ENCODE measurements at places on chromosomes 2 and 18. TPM values are rescaled to one million over a fixed set of nuclear protein-coding genes. Genes with fewer than 3 reads are reported as not detected.

Gene DNAJB2
- 64.2 TPM for polyA plus RNA-seq

Gene LINC00305
- polyA plus RNA-seq, result 4.1 TPM

Gene CPS1
- polyA plus RNA-seq, result 4.3 TPM

Gene NEUROD1
- polyA plus RNA-seq, result not detected

Gene ANKRD30BL
- polyA plus RNA-seq, result 0.25 TPM

Gene GCC2
- 50.8 TPM for polyA plus RNA-seq

DNA sequence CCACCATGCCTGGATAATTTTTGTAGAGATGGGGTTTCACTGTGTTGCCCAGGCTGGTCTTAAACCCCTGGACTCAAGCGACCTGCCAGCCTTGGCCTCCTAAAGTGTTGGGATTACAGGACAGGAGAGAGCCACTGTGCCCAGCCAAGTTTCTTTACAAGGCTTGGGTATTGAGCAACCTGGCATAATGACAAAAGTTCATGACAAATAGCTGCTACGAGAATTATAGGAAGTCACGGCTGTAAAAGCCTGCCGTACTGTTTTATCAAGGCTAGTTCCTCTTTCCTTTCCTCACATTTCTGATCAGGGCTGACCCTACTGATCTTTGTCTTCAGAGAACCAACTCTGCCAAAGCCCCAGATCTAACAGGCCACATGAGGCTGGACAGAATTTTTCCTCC is 490.4 kb upstream of the SPRED2 start:
- DNase-seq, result no peak

GRCh38 chr2:23268467-23269263 is 116.3 kb upstream of the KLHL29 start:
- no peak for DNase-seq

DNA sequence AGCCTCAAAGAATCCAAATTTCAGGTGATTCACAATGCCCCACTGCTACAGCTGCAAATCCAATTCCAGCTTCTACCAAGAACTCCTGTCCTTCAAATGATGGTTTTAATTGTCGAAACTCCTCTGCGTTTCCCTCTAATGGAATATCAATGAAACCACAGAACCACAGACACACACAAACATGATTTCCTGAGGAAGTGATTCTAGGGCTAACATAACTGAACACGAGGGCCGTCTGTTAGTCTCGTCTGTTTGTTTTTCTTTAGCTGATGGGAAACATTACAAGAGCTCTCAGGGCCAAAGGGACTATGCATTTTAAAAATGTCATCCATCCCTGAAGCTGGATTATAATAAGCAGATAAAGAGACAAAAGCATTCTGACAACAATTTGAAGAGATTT is 59.4 kb downstream of the RNF152 start:
- DNase-seq, result no peak

DNA sequence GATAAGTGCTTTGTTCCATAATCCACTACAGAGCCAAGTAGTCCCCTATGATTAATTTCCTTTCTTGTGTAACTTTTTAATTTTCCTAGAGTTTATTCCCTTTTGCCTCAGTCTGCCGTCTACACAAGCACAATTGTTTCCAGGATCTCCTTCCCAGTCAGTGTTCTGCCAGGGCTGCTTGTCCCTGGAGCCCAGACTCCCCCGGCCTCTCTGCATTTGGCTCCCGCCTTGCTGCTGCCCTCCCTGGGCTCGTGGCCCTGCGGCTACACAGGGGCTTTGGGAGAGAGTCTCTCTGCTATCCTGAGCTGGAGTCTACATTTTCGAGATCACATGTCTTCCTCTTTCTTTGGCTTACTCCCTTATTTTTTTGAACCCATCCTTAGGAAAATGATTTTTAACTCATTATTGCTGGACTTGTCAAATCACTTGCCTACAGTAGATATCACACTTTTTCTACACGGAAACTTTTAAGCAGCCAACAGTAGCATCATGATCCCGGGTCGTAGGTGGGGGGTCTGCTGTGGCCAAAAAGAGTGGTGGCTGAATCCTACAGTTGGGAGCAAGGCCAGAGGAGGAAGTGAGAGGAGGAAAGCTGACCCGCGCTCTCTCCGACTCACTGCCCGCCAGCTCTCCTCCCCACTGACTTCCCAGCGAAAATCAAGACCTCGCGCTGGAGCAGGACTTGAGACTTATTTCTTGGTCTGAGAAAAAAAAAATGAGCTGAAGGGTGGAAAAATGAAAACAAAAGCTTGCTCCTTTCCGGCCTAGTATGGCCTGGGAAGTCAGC is 9.4 kb downstream of the FBLN7 start:
- DNase-seq, result no peak

DNA sequence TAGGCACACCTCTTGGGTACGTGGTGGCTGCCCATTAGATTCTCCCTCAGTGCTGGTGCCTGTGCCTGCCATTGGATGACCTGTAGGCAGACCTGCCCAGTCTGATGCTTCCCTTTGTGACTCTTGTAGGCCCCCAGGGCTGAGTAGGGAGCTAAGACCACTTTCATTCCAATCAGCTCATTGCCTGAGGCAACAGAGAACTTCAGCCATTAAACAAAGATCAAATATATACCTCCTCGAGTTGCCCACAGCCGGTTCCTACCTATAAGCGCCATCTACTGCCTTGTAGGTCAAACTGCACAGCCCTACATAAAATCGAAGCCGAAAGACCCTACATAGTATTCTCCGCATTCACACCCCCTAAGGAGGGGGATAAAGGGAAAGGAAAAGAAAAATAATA is 184.6 kb downstream of the ETAA1 start:
- DNase-seq, result no peak

DNA sequence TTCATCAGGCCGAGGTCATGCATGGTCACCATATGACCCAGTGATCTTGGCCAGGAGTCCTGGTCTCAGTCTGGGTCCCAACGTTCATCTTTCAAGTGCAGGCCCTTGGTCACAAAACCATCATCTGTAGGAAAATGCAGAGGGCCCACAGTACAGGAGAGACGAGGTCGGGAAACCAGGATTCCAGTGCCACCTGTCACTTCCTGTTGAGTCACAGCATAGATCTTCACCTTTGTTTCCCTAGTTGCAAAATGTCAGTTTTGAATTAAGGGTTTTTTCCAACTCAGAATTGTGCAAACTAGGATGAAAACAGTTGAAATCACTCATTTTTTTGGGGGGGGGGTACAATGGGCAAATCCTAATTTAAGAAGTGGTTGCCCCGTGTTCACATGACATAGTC is 162.2 kb downstream of the INSIG2 start:
- no peak for DNase-seq

DNA sequence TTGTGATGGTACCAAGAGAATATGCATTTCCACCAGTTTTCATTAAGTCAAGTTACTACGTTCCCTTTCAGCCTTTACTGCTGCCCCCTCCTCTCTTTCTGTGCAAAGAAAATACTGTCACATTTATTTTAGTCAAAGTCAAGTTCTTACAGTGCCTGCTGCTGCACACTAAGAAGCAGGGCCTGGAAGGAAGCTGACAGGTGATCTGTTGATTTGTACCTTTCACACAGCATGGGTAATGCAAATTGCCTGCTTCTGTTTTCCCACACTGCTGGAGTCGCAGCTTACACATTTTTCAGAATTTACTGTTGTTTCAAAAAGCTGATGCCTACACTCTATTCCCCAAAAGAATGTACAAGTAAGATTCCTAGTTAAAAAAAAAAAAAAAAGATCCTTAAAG is 48.7 kb upstream of the CD226 start:
- DNase-seq, result no peak

DNA sequence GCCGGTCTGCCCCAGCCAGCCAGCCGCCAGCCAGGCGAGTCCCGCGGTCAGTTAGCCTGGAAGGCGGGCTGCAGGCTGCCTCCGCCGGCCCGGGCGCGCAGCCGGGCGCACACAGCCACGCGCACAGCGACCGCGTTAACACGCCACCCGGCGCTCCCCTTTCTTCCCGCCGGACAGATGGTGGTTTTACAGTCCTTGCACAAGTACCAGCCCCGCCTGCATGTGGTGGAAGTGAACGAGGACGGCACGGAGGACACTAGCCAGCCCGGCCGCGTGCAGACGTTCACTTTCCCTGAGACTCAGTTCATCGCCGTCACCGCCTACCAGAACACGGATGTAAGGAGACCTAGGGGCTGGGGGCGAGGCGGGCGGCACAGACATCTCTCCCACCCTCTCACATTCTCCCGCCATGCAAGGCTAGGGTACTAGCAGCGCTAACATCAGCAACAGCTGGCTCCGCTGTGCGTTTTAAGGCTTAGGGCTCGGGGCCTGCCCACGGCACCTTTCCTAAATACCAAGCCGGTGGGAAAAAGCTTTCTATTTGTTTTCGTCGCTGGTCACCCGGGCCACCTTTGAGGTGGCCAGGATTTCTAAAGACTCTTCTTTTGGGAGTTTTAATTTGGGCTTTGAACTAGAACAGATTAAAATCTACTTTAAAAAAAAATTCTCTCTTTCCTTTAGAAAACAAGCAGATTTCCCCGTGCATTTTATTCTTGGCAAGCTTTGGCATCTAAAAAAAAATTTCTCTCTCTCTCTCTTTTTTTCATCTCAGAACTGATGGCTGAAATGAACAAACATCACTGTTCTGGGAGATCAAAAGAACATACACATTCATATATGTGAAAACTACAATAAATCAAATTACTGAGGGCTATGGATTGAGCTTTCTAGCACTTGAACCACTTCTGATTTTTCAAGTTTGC is 2.9 kb downstream of the TBR1 start:
- no peak for DNase-seq

DNA sequence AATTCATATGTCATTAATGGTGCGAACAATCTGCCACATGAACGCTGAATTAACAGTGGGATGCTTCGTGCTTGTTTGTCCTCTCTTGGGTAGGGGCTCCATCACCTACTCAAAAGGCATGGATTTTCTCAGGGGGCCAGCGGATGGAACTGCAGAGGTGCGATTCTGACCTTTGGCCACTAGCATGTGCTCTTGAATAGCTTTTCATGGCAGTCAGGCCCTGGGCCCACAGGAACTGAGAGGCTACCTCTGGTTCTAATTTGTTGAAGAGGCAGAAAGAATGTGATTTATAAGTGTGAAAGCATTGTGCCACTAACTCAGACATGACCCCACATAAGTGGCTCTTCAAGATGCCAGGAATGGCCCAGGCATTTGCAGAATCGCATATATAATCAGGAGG is 283.2 kb downstream of the INSIG2 start:
- DNase-seq, result no peak

DNA sequence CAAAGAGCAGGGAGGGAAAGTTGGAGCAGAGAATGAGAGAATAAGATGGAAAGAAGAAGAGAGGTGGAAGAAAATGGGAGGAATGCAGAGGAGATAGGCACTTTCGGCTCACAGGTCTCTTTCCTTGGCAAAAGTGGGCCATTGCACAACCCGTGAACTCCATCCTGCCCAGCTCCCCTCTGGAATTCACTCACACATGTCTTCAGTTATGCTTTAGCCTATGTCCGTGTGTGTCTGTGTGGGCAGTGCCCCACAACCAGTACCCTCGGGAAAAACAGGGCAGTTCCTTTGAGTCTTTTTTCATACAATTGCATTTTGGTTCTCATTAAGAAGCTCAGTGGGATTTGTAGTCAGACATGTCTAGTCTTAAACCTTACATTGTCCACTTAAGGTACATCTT is 34.5 kb downstream of the DTNA start:
- DNase-seq, result no peak

- DNase-seq, result no peak
Observed at GRCh38 chr2:197626965-197627625, 48.3 kb downstream of the RFTN2 start.

GRCh38 chr2:181626671-181627070 is 30.2 kb downstream of the CERKL start:
- no peak for DNase-seq

DNA sequence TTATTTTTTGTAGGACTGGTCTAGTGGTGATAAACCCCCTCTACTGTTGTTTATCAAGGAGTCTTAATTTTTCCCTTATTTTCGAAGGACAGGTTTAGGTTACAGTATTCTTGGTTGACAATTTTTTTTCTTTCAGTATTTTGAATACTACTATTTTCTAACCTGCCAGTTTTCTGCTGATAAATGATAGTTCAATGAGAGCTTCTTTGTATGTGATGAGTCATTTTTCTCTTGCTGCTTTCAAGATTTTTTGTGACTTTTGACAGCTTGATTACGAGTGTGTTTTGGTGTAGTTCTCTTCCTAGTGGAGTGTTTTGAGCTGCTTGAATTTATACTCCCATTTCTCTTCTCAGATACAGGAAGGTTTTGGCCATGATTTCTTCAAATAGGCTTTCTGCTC is 77.5 kb downstream of the ACSL3 start:
- DNase-seq, result no peak

GRCh38 chr18:12317664-12318333 is 9.8 kb downstream of the TUBB6 start:
- DNase-seq, result no peak

- DNase-seq, result no peak
Observed at GRCh38 chr2:222907790-222908441, 47.1 kb downstream of the ACSL3 start.

- no peak for DNase-seq
Observed at GRCh38 chr2:76268902-76269620, 558.3 kb upstream of the GCFC2 start.

DNA sequence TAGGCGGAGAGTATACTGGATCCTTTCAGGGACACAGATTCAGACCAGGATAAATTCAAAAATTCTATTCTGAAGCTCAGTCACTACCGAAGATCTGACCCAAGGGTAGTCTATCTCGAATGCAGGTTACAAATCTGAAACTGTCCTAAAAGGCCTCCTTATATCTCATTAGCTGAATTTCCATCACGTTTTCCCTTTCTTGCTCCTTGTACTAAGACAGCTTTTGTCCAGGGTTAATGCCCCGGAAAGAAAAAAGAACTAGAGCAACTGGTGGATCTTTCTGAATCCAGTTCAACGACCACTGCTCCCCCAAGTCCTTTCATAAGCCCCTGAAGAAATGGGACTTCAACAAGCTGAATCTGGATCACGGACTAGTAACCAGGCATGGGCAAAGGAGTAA is 97.5 kb upstream of the CCDC85A start:
- no peak for DNase-seq

DNA sequence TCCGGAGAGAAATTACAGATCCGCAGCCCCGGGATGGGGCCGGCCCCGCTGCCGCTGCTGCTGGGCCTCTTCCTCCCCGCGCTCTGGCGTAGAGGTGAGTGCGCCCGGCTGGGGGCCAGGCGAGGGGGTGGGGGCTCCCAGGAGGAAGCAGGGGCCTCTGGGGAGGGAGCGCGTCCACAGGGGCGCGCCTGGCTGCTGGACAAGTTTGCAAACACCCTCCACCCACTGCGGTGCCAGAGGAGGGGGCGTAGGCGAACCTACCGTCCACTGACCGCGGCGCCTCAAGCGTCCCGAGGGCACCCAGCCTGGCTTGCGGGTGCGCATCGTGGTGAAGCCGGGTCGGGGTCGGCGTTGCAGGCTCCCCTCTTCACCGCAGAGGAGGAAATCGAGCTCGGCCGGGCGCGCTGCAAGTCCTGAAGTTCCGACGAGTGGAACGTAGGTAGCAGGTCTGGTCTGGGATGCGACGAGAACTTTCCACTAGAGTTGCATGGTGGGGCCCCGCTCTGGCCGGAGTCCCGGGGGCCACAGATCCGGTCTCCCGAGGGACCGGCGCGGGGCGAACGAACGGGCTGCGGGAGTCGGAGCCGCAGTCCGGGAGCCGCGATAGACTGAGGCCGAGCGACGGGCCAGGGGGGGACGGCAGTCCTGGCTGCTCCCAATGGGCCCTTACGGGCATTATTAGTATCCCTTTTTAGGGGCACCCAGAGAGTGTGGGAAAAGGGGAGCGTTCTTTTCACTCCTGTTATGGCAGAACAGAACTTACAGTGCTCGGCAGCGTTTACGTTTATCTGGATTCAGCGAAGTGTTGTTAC is 502 bp downstream of the MERTK start:
- DNase-seq, result no peak
